ENCODE measurements at places on chromosomes 2 and 18.

DNA sequence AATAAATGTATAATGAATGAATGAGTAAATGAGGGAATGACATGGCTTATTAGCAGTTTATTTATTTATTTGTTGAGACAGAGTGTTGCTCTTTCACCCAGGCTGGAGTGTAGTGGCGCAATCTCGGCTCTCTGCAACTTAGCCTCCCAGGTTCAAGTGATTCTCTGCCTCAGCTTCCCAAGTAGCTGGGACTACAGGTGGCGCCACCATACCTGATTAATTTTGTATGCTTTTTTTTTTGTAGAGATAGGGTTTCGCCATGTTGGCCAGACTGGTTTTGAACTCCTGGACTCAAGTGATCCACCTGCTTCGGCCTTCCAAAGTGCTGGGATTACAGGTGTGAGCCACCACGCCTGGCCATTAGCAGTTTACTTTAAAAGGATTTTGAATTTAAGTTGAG is 100.3 kb upstream of the CAVIN2 start:
- peak; percentile 3 for DNase-seq

DNA sequence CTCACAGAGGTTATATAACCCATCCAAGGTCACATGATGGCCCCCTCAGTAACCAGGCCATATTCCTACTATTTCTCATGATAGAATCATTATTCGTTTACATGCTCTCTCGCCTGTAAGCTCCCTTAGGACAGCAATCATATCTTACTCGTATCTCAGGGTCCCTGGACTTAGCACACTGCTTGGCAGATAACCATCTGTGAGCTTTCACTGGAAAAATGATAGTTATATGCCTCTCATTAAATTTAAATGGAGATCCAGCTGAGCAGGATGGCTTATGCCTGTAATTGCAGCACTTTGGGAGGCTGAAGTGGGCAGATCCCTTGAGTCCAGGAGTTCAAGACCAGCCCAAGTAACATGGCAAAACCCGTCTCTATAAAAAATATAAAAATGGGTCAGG is 21.9 kb downstream of the KIF3C start:
- DNase-seq = no peak

GRCh38 chr2:218081063-218081462 is 12.0 kb downstream of the RUFY4 start:
- no peak for DNase-seq

GRCh38 chr2:191610756-191611155 is 67.2 kb upstream of the NABP1 start:
- DNase-seq = no peak

DNA sequence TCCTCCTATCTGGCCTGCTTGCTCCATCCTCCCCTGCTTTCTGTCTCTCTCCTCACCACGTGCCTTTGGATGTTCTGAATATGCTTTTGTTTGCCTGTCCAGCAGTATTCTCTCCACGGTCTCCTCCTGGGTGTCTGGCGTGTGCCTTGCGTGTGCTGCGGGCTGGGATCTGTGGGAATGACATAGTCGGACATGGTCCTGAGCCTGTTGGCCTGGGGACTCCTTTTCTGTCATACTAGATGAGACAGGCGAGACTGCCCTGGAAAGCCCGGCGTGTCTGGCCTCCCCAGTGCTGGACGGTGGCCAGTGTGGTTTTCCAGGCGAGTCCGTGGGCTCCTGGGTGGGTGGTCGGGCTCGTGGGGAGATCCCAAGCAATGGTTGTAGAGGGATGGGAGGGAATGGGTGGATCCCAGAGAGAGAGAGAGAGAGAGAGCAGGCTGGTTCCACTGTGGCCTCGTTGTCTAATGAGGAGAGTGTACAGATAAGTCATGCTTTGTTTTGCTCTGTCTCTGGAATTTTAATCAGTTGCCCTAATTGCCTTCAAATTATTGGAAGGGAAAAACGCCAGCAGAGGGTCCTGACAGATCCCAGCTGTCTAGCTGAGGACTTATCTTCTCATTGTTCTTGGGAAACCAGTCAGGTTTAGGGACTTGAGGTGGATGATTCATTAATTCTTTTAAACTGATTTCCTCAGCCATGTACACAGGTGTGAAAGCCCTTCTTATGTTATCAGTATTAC is 58.3 kb downstream of the HPCAL1 start:
- DNase-seq = no peak

GRCh38 chr18:49612515-49613033 is 50.7 kb downstream of the LIPG start:
- DNase-seq = no peak

DNA sequence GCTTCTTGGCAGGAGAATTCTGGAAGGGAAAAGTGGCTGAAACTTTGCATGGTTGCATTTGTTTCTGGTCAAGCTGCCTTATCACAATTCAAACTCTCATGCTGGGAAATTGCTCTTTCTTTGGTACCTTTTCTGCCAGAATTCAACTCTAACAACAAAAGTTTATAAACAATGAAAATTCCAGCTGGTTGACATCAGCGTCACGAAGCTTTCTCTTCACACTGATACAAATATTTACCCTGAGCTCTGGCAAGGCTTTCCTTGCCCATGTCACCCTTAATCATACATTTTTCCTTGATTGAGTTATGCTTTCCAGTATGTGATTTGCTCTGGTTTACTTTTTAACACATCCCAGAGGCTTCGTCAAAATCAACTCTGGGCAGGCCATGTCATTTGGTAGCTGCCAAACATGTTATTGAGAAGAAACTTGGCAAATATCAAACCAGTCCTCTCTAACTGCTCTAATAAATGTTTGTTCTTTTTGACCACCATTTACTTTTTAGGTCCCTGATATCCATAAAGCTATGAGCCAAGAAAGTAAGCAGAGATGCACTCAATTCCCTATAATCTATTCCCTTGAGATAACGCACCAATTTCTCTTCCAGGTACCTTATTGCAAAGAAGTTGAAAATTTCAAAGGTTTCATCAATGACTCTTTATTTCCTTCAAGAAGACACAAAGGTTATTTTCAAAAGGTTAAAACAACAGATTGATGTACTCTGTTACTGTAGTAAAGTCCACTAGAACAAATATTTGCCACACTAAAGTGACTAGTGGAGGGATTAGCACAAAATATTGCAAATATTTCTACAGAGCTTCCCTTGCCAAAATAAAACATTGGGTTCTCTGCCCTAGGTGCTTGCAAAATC is 1241.1 kb upstream of the ZEB2 start:
- DNase-seq = no peak

DNA sequence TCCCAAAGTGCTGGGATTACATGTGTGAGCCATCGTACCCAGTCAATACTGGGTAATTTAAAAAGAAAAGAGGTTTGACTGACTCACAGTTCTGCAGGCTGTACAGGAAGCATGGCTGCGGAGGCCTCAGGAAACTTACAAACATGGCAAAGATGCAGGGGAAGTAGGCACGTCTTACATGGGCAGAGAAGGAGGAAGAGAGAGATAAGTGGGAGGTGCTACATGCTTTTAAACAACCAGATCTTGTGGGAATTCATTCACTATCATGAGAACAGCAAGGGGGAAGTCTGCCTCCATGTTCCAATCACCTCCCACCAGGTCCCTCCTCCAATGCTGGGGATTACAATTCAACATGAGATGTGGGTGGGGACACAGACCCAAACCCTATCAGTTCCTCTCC is 192.5 kb downstream of the ATAD2B start:
- no peak for DNase-seq

- no peak for DNase-seq
Measured at GRCh38 chr18:78099979-78100588, 850.4 kb downstream of the GALR1 start.

DNA sequence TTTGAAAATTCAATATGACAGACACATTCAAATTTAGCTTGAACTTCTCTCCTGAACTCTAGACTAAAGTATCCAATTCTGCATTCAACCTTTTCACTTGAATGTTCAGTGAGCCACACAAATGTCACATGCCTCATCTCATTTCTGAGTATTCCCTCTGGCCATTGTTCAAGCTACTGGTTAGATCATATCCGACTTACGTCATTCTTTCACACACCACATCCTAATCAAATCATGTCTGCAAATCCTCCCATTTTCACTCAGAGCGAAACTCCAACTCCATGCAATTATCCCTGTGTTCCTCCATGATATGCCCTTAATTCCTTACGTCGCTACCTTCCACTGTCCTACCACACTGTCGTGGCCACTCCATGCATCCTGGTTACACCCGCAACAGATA is 425.1 kb downstream of the CBLN2 start:
- DNase-seq = no peak

GRCh38 chr2:212711856-212712255 is 173.3 kb upstream of the ERBB4 start:
- no peak for DNase-seq

DNA sequence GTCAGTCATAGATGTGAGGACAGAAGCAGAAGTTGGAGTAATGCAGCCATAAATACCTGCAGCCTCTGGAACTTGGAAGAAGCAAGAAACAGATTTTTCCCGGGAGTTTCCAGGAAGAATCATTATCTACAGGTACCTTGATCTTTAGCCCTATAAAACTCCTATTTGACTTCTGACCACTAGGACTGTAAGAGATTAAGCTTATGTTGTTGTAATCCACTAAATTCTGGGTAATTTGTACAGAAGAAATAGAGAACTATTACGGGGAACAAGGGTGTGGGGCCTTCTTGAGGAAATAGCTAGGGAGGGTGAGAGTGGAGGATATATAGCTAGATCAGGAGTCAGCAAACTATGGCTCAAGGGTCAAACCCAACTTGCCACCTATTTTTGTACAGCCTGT is 353.2 kb downstream of the SLC4A3 start:
- DNase-seq = no peak

GRCh38 chr2:123521854-123522253 is 503.2 kb upstream of the CNTNAP5 start:
- no peak for DNase-seq

GRCh38 chr2:214676421-214677089 is 132.9 kb downstream of the BARD1 start:
- DNase-seq = no peak

- DNase-seq = no peak
Measured at GRCh38 chr18:68721681-68722583, 7.0 kb upstream of the TMX3 start.

- no peak for DNase-seq
Measured at GRCh38 chr2:39666491-39667101, 879 bp downstream of the TMEM178A start.

DNA sequence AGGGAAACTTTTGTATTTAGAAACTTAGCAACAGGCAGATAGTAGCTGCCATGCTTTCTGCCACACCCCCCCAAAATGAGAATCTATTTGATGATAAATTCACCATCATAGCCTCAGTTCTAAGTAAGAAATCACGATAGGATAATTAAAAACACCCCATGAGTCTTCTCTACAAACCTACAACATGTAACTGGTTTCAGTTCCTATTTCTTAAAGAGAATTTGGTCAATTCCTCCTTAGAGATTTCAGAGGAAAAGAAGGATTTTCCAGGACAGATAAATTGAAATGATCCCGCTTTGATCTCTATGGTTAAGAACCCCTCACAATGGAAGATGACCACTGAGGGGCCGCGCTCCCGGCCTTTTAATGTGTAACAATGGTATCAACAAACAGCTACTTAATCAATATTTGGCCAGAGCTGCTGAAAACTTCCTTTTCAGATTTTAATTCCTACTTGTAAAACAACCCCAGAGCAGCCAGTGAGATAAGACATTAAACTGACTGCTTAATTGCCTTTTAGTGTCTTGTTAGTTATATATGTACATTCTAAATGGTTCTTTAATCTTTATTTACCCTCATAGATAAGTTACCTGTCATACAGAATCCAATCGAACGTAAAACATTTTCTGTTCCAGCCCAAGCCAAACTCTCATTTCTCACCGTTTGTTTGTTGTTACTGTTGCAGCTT is 10.1 kb downstream of the PAX3 start:
- no peak for DNase-seq

GRCh38 chr2:7555260-7555659 is 638.0 kb downstream of the RNF144A start:
- DNase-seq = no peak

- no peak for DNase-seq
Measured at GRCh38 chr18:11861583-11862288, 10.5 kb downstream of the CHMP1B start.

DNA sequence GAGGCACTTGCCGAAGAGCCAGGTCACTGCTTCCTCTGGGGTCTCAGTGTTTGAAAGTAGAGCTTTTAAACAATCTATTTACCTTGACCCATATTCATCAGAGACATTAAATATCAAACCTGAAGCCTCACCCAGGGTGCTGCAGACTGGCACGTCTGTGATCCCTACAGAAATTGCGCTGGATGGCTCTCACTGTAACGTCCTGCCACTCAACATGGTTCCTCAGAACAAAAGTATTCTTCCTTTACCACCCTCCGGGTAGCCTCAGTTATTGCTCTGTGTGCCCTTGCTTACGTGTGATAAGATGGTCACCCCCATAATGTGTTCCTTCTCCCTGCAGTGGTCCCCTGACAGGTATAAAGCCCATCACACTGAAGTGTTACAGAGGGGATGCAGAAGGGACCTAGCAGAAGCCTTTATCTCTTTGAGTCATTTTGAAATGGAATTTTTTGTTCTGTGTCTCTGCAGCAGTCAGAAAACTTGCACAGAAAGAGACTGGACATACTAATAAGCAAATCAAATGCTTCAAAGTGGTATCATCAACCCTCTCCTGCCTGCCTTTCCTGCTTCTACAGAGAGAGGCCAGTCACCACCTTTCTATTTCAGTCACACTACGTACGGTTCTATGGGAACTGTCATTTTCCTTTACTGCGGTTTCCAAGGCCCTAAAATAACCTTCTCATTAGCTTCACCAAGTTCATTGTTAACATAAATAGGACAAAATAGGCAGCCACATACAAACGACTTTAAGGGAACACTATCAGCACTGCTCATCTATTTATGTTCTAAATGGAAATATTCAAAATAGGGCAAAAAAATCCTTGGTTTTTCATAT is 86.8 kb downstream of the METTL8 start:
- no peak for DNase-seq

DNA sequence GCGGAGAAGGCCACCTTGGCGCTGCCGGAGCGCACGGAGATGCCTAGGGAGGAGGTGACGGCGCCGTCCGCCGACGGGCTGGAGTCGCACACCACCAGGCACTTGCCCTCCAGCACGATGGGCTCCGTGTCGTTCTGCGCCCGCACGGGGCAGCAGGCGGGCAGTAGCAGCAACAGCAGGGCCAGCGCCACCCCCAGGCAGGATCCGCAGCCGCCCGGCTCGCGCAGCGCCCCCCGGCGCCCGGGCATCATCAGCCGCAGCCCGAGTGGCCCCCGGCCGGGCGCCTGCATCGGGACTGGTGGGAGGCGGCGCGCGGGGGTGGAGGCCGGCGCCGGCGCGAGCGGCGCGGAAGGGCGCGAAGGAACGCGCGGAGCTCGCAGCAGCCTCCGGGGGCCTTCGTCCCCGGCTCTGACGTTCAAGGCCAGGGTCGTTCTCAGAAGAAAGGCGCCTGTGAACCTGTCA is 2.2 kb downstream of the CBLN2 start:
- peak; percentile 7 for DNase-seq

DNA sequence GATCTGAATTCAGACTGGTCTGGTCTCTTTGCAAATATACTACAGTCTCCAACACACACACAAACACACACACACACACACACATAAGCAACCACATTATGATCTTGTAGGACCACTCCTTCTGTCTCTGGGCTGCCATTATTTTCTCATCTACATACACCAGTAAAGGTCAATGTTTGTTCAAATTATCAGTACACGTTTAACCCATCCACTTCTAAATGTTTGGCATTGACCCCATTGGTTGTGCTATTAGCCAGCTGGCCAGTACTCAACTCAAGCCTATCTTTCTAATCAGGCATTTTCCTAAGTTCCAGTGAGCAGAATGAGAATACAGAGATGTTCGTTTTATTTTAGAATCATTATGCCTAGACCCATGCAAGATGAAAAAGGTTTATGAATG is 186.4 kb downstream of the CNTNAP5 start:
- no peak for DNase-seq

- no peak for DNase-seq
Measured at GRCh38 chr2:143741205-143741604, 612.0 kb downstream of the ARHGAP15 start.
